Vein endothelial cell (primary cell): ENCODE measurements at places on chromosomes 3 and 15. TPM values are rescaled to one million over a fixed set of nuclear protein-coding genes. Genes with fewer than 3 reads are reported as not detected.

Gene IQCF5
- not detected in 2 replicates for total RNA-seq

Gene SERINC4
- total RNA-seq, result under 0.01 TPM in 1 of 2 replicates, not detected in the other

Gene LRRC31
- not detected in 2 replicates for total RNA-seq

Gene ADAMTS17
- under 0.01 TPM in 1 of 2 replicates, not detected in the other for total RNA-seq

Gene CTXN2
- total RNA-seq, result not detected in 2 replicates

Gene TCTA
- total RNA-seq, result 14.4 and 22.1 TPM in 2 replicates

Gene CADM2
- total RNA-seq, result 0.29 TPM in 1 of 2 replicates, not detected in the other

Gene FBXO40
- not detected in 2 replicates for total RNA-seq

Gene COL8A1
- total RNA-seq, result 174 and 860 TPM in 2 replicates

Gene MINAR1
- total RNA-seq, result 1.2 and 2.6 TPM in 2 replicates

Gene ATP10A
- total RNA-seq, result 0.19 TPM in 1 of 2 replicates, not detected in the other

Gene KNG1
- not detected in 2 replicates for total RNA-seq

Gene LNP1
- 0.98 and 1.6 TPM in 2 replicates for total RNA-seq

Gene CYP1A1
- total RNA-seq, result 9.1 and 10.5 TPM in 2 replicates

Gene P2RY14
- not detected in 2 replicates for total RNA-seq

Gene SPTBN5
- 3.9 and 15.2 TPM in 2 replicates for total RNA-seq

Gene GPR176
- total RNA-seq, result 56.6 and 83.3 TPM in 2 replicates

Gene SPATA12
- total RNA-seq, result 0.33 and 0.48 TPM in 2 replicates

Gene EIF1B
- 19.6 and 20.1 TPM in 2 replicates for total RNA-seq

Gene DZIP1L
- 3.9 and 8.0 TPM in 2 replicates for total RNA-seq

Gene CCDC54
- total RNA-seq, result not detected in 2 replicates

Gene NCK1
- 42.5 and 60.9 TPM in 2 replicates for total RNA-seq

Gene SERPINI2
- total RNA-seq, result not detected in 2 replicates

Gene UACA
- 119 and 175 TPM in 2 replicates for total RNA-seq

Gene FEZF2
- total RNA-seq, result not detected in 2 replicates

Gene PLXND1
- 568 and 647 TPM in 2 replicates for total RNA-seq

Gene BMF
- total RNA-seq, result 3.1 and 4.6 TPM in 2 replicates

Gene NSUN3
- total RNA-seq, result 10.1 and 11.9 TPM in 2 replicates

Gene PLXNB1
- total RNA-seq, result 32.2 and 42.8 TPM in 2 replicates

Gene LRRN1
- total RNA-seq, result not detected in 2 replicates

Gene NEK11
- total RNA-seq, result 2.6 and 2.9 TPM in 2 replicates

Gene FSIP1
- 0.98 and 1.3 TPM in 2 replicates for total RNA-seq
